Activated T-helper 1 cell treated with Interleukin-2 at 50 U/mL for 16 hours (primary cell): ENCODE measurements at places on chromosomes 2 and 18.

GRCh38 chr2:173030561-173031490 lies 44.8 kb upstream of the MAP3K20 start:
- no peak for DNase-seq

GRCh38 chr18:57730146-57730545 lies 73.0 kb downstream of the ATP8B1 start:
- no peak for DNase-seq

GRCh38 chr2:234952270-234953115 lies 676 bp downstream of the SH3BP4 start:
- DNase-seq: no peak

GRCh38 chr18:44588508-44588907 lies 92.2 kb upstream of the SETBP1 start:
- DNase-seq: no peak

DNA sequence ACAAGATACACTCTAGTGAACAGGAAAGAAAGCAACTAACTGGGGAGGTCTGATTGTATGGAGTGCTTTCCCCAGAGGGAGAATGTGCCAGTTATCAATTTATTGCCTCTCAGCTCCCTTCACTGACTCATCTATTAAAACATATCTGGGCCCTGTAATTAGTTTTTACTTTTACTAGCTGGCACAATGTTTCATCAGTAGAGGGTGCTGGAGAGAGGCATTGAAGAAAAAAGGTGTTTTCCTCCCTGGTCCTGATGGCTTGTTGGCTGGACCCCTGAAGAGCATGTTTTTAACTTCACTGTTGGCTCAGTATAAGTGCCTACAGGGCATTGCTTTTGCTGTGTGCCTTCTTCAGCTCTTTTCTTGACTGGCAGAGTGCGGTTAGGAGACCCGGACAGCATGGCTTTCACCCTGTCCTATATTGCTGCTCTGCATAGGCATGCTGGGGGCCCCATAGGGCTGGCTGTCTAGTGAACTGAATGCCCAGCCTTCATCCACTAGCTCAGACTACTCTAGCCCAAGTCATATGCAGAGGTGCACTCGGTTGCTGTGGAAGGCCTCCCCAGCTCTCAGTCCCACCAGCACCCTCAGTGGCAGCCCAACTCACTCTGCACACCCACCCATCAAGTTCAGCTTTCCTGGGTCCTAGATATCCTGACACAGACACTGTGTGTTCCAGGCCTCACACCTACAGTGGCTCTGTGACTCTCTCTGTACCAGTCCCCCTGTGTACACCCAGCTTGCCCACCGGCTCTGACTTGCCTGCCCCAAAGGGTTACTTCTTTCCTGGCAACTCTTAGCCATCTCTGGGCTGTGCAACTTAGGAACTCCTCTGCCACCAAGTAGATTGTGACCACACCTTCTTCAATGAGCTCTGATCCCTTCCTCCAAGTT lies 62.3 kb upstream of the ACYP2 start:
- no peak for DNase-seq

DNA sequence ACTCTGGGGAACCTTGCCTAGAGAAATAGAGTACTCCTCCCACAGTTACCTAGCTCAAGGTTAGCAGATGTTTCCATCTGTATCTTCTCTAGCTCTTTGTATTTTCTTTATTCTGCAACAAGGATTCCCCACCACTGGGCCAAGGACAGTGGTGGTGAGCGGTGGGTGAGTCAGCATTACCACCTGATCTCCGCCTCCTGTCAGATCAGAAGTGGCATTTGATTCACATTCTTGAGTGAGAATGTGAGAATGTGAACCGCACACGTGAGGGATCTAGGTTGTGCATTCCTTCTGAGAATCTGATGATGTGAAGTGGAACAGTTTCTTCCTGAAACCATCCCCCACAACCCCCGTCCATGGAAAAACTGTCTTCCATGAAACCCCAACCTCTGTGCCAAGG lies 9.0 kb downstream of the EPB41L3 start:
- DNase-seq: no peak

GRCh38 chr2:144705328-144706245 lies 185.7 kb upstream of the ZEB2 start:
- no peak for DNase-seq

- DNase-seq: no peak
Measured at GRCh38 chr2:58535990-58536389, 294.9 kb upstream of the FANCL start.

- DNase-seq: no peak
Measured at GRCh38 chr2:113132414-113133021, 5.1 kb downstream of the IL1RN start.

DNA sequence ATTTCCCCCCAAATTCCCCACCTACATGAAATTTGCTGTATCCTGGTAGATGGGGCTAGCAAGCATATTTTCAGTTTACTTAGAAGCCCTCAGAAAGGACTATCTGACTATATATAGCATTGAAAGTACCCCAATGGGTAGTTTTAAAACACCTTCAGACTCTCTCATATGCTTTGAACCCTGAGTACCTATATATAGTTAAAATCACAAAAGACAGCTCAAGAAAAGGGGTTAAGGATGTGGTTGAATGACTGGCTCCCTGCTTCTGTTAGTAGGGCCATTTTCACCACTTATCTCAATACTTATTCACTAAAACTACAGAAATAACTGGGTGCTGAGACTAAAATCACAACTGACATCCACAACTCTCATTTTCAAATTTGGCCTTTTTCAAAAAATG lies 18.5 kb downstream of the WDPCP start:
- DNase-seq: no peak

GRCh38 chr18:59802031-59802430 lies 97.8 kb upstream of the PMAIP1 start:
- no peak for DNase-seq

- no peak for DNase-seq
Measured at GRCh38 chr2:105544591-105545377, 145.9 kb upstream of the FHL2 start.

- DNase-seq: no peak
Measured at GRCh38 chr2:11329776-11330175, 14.7 kb downstream of the ROCK2 start.

- no peak for DNase-seq
Measured at GRCh38 chr2:148578493-148578884, 66.1 kb upstream of the EPC2 start.

- no peak for DNase-seq
Measured at GRCh38 chr2:151809073-151809383, 19.2 kb downstream of the ARL5A start.

DNA sequence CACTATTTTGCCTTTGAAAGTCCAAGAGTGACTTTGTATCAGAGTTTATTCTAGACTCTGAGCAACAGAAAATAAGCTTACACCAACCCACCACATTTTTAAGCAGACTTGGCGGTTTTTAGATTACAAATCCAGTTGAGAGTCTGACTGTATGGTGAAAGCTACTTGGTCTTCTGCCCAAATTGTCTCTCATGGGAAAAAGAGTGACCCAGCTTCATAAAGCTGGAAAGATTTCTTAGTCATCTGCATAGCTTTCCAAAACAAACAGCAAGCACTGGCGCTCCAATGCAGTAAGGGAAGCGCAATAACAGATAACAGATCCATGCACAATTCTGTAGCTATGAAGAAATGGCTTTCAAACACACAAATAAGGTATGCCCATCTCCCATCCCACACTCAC lies 7.1 kb downstream of the DSG1 start:
- DNase-seq: no peak

GRCh38 chr2:45643095-45643494 lies 8.4 kb upstream of the PRKCE start:
- DNase-seq: no peak

DNA sequence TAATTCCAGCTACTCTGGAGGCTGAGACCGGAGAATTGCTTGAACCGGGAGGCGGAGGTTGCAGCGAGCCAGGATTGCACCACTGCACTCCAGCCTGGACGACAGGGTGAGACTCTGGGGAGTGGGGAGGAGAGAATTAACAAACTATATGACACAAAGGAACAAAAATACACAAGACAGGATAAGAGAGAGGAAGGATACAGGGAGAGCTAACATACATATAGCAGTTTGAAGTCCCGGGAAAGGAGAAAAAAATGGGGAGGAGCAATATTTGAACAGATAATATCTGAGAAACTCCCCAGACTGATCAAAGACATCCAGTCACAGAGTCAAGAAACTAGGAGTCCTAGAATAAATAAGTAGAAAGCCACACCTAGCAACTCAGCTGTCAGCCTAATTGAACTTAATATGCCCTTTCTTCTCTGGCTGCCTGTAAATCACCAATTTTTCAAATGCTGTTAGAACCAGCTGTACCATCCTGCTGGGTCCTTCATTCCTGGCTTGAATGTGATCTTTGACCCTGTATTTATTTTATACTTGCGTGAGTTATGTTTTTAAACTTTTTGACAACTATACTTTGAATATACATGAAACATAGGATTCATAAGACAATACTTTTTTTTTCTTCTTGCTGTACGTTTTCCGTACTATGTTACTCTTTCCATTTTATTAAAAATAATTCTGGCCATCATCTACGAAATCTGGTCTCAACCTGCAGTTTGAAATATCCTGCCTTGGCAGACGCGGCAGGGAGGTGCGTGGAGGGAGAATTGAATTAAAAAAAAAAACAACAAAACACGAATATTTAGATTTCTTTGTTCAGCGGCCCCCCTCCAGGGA lies 876 bp upstream of the CYP27A1 start:
- no peak for DNase-seq

- no peak for DNase-seq
Measured at GRCh38 chr18:75464356-75464755, 36.9 kb upstream of the SMIM21 start.

DNA sequence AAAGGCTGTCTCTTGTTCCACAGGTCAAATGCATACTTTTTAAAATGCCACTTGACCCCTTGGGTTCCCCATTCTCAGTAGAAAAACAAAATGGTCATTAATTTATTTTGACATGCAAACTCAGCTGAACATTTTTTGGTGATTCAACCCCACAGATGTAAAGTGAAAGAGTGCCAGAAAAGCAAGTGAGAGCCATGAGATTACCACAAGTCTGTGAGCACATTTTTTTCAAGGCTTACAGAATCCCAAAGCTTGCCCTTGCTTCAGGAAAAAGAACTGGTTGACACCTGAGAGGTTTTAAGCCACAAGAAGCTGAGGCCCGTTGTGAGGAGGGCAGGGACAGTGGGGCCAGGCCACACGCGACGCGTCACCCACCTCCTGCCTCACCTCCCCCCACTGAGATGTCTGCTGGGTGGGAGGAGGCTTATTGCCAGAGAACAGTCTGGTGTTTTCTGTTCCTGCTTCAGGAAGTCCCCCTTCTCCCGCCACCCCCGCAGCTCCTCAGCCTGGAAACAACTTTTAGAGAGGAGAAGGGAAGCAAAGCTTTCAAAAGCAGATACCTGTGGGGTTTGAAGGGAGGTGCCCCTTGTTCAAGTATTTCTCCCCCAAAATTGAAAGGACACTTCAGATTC lies 70.4 kb upstream of the CYP1B1 start:
- no peak for DNase-seq

DNA sequence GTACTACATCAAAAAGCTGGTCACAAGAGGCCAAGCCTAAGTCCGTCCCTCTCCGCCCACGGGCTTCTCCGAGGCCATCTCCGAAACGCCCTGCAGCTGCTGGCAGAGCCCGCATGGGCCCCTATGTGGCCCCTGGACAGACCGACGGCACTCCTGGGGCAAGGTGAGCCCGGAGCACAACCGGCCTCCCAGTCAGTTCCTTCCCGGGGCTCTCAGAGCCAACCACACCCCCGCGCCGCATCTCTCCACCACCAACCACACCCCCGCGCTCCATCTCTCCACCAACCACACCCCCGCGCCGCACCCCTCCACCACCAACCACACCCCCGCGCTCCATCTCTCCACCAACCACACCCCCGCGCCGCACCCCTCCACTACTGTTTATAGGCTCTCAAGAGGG lies 93.5 kb downstream of the ZNF516 start:
- no peak for DNase-seq

GRCh38 chr2:16096962-16097361 lies 156.6 kb downstream of the MYCN start:
- DNase-seq: no peak
